Hematopoietic multipotent progenitor cell treated with erythropoietin and hydrocortisone succinate and interleukin-3 and kit ligand, for 6 days (in vitro differentiated cells): ENCODE measurements at places on chromosomes 5 and 9.

DNA sequence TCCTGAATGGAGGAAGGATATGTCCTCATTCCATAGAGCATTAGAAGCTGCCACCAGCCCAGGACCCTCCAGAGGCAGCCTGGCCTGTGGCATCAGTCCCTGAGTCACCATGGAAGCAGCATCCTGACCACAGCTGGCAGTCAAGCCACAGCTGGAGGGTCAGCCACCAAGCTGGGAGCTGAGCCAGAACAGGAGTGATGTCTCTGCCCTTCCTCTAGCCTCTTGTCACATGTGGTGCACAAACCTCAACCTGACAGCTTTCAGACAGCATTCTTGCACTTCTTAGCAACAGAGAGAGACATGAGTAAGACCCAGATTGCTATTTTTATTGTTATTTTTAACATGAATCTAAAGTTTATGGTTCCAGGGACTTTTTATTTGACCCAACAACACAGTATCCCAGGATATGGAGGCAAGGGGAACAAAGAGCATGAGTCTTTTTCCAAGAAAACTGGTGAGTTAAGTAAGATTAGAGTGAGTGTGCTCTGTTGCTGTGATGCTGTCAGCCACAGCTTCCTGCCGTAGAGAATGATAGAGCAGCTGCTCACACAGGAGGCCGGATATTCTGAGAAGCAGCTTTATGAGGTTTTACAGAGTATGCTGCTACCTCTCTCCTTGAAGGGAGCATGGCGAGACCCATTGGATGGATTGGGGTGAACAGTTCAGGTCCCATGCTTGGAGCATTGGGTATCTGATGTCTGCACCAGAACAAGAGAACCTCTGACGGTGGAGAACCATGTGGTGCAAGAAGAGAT, 13.0 kb upstream of the CYFIP2 start:
- peak; percentile 59 for DNase-seq

DNA sequence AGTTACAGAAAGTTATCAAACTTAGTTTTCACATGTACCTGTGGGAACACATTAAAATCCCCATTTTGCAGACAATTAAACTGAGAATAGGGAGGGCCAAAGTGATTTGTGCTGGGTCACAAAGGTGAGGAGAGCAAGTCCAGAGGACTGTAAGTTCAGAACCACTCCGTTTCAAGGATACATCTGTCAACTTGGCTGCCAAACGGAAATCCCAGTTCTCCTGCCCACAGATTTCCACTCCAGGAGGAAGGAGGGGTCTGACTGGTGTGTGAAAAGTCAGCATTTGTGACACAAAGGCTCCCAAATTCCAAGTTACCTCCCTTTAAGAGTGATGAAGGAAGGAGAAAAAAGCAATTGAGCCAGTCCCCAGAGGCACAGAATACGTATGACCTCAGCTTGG, 42.3 kb downstream of the PRELID2 start:
- DNase-seq = no peak

DNA sequence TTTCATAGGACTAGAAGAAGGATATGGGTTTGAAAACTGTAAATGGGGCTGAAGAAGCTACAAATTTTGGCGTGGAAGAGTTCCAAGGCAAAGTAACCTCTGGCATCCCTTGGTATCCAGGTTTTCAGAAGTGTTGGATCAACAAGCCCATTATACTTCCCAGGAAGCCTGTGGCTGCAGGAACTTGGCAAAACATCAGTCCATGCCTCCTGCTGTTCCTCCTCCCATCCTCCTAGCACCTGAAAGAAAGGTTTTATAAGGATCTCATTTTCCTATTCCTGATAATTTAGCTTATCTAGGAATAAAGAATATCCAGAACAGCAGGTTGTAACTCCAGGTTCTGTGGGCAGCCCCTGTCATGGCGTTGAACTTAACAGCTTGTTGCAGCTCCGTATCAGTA, 72.5 kb upstream of the LPAR1 start:
- DNase-seq = no peak

- no peak for DNase-seq
Observed at GRCh38 chr5:37971483-37972024, 131.7 kb upstream of the GDNF start.

GRCh38 chr5:150461231-150461630, 11.7 kb upstream of the RPS14 start:
- DNase-seq = peak; percentile 48

DNA sequence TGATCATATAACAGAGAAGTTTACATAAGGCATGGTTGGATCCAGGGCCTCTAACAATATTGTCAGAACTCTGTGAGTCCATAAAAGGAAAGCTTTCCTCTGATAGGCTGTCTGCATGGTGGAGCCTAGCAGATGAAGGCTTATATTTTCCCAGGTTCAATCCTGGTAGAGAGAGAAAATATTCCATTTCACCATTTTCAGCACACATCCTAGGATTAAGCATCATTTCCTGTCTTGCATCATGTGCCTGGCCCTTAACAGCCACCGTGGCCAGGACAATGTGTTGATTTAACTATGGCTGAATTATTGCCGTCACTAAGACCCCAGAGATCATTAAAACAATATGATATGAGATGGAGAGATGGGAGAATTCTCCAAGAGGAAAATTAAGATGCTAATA, 90.9 kb upstream of the GRIA1 start:
- DNase-seq = no peak

DNA sequence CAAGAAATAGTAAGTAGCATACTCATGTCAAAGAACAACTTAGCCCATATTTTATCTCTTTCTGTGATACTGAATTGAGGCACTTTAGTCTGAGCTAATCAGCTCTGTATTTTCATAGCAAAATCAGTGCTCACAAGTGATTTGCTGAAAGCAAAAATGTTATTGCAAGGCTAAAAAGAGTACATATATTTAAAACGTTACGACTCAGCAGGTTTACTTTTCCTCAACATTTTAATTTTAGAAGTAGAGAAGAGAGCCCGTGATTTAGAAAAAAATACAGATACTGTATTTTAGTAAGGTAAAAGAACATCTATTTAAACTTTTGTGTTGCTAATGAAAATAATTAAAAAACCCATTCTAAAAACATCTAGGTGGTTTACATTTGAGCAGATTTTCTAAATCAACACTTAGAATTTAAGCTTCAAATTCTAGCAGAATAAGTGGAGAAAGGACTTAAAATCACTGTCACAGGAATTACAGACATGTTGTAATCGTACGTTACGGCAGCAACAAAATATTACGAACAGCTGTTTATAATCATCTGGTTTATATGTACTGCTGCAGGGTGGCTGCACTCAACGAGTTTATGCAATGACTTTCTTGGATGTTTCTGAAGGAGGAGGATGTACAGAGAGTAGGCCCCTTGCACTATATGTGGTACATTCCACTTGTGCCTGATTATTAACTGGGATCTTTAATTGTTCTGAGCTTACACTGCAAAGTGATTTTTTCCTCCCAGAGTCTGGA, 20.1 kb downstream of the SREK1 start:
- no peak for DNase-seq
